Astrocyte of the spinal cord (primary cell): ENCODE measurements at places on chromosomes 6 and 20.

GRCh38 chr6:168875811-168876576, 377.7 kb downstream of the THBS2 start:
- DNase-seq = no peak

- no peak for DNase-seq
Observed at GRCh38 chr6:22980446-22980845, 411.1 kb downstream of the HDGFL1 start.

- DNase-seq = no peak
Observed at GRCh38 chr6:136318676-136319075, 29.0 kb upstream of the BCLAF1 start.

DNA sequence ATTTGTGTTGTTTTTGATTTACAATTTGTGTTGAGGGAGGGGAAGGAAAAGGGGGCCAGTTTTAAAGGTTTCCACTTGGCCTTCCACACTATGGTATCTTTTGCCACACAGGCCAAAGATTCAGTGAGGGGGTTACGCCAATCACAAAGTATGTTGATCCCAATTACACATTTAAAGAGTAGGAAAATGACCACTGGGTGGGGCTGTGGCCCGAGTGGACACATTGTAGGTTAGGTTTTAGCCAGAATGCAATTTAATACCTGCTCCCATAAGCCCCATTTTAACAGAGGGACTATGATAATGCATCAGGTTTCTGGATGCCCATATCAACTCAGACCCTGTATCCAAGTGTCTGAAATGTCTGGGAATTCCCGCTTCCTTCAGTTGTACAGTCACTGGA, 15.6 kb downstream of the VGLL2 start:
- DNase-seq = no peak

DNA sequence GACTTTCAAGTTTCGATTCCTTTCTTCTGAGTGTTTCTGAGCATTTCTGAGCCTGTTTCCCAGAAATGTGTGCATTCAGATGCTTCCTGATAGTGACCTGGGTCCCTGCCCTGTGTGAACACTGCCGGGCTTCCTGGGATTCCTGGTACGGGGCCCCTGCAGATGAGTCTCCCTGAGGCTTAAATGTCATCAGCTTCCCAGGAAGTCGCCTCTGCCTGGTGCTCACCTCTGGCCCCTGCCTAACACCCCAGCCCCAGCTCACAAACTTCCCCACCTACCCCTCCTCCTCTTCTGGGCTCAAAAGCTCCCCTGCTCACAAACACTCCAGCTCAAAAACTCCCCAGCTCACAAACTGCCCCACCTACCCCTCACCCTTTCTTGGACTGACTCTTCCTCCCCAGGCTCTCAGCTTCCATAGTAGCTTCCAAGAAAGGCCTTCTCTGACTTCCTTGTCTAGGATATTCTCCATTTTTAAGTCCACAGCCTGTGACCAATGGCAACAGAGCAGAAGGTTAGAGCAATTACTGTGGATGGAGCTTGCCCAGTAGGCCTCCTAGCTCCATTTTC, 42.0 kb downstream of the TGM2 start:
- peak; percentile 65 for DNase-seq

DNA sequence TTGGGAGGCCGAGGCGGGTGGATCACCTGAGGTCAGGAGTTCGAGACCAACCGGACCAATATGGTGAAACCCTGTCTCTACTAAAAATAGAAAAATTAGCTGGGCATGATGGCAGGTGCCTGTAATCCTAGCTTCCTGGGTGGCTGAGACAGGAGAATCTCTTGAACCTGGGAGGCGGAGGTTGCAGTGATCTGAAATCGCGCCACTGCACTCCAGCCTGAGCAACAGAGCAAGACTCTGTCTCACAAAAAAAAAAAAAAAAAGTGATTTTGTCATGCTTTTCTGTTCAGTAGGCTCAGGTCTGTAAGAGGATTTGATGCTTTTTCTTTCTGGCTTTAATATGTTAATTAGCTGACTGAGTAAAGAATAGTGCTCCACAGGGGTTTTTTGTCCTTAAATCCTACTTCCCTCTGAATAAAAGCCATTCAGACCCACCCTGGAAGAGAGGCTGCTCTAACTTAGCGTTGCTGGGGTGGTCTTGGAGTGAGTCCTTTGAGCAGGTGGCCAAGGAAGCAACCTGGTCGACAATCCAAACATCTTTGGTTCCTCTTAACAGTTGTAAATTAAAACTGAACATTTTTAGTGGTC, 19.0 kb downstream of the MCM8 start:
- no peak for DNase-seq

GRCh38 chr6:30592287-30592686, 21.0 kb downstream of the ABCF1 start:
- no peak for DNase-seq

- peak; percentile 71 for DNase-seq
Observed at GRCh38 chr6:31143148-31143547, 4.3 kb upstream of the PSORS1C2 start.

DNA sequence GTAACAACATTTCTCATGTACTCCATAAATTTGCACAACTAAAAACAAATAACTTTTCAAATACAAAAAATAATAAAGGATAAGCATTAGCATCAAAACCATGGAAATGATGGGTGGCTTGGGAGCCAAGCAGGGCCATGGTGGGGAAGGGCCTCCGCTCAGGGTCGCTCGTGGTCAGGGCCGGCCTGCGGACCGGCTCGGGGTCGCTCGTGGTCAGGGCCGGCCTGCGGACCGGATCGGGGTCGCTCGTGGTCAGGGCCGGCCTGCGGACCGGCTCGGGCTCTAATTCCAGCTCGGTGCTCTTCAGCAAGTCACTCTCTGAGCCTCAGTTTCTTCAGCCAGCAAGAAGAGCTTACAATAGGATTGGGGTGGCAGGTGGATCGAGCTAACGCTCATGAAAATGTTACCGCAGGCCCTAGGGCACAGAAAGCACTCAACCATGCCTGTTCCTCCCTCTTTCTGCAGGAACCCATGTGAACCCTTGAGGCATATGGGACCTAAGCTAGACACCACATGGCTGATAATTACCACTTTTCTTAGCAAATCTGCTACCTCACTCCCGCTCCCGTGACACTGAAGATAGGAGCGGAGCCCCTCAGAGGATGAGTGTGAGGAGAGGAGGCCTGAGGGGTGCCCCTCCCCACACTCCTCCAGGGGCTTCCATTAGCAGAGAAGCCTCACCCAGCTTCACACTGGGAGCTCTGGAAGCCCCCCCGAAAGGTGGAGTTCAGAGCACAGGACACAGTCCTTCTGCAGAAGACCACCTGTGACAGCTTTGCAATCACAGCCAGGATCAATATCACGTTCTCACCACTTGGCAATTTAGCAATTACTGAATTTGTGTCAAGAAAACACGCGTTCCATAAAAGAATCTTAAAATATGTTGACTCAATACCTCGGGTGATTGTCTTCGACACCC, 103.0 kb downstream of the PSMB1 start:
- DNase-seq = no peak

- no peak for DNase-seq
Observed at GRCh38 chr20:14299831-14300230, 37.6 kb downstream of the FLRT3 start.

DNA sequence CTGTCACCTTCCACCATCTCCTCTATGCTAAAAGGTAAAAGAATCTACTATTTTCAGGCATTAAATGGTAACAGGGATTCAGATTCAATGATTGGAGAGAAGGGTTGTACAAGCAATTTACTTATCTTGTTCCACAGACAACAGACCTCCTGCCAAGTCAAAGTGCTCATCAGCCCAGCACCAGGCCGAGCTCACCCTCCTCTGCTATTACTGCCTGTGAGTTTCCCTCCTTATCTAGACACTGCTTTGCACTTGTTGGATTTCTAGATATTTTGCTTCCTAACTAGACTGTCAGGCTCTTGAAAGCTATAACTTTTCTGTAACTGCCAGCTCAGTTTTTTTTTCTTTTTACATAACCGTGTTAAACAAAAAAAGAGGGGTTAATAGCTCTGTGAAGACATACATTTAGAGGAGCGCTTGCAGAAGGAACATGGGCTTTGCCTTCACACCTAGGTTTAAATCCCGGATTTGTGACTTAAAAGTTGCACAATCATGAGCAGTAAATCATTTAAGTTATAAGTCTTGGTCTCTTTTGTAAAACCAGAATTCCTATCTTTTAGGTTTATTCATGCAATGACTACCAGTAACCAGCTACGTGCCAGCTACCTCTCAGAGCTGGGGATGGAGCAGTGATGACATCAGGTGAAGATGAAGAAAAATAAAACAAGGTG, 1.1 kb upstream of the FAM162B start:
- no peak for DNase-seq

DNA sequence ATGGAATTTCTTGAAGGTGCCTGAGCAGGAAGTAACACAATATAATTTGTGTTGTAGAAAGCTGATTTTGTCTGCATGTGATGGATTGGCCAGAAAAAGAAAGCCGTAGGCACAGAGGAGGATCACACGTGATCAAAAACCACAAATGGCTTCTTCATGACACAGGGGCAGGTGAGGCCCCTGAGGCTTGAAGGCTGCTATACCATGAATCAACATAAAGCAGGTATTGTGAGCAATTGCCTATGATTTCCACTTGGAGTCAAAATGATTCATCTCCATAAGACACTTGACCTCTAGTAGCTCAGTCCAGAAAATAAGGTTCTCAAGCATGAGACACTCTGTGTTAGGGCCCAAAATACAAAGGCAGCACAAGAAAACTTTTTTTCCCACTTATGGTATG, 42.4 kb upstream of the EYA4 start:
- DNase-seq = no peak

DNA sequence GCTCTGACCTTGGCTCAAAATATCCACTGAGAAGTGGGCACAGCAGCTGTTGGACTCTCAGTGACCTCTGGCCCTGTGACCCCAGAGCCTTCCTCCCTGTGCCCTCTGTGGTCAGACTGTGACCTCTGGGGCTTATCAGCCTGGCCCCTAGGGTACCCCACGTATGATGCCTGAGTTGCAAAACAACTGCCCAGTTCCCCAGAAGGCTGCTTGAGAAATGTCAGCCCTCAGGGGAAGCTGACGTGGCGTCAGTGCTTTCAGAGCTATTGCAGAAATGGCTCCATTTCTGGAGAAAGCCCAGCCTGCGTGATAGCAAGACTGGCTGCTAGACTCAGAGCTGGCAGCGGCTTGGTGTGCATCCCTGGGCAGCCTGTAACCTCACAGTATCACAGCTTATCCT, 31.5 kb upstream of the TGM2 start:
- no peak for DNase-seq

DNA sequence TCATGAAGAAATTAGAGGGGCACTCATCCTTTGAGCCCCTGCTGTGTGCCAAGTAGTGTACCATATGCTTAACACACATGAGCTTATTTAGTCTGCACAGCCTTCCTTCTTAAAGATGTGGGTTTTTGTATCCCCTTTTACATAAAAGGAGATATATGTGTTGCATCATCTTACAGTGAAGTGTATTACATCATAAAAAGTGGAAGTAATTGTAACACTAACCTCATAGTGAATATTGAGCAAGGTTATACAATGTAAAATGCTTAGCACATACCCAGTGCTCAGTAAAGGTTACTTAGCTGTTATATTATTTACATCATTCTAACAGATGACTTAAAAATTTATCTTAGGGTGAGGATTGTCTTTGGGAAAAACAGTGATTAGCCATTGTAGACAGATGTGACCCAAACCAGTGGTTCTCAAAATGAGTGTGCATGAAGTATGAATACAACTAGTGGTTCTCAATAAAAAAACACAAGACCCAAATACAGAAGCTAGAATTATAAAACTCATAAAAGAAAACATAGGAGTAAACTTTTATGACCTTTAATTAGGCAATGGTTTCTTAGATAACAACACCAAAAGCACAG, 3.8 kb upstream of the PIGU start:
- DNase-seq = no peak

- no peak for DNase-seq
Observed at GRCh38 chr20:58585753-58586540, 65.1 kb upstream of the STX16 start.

DNA sequence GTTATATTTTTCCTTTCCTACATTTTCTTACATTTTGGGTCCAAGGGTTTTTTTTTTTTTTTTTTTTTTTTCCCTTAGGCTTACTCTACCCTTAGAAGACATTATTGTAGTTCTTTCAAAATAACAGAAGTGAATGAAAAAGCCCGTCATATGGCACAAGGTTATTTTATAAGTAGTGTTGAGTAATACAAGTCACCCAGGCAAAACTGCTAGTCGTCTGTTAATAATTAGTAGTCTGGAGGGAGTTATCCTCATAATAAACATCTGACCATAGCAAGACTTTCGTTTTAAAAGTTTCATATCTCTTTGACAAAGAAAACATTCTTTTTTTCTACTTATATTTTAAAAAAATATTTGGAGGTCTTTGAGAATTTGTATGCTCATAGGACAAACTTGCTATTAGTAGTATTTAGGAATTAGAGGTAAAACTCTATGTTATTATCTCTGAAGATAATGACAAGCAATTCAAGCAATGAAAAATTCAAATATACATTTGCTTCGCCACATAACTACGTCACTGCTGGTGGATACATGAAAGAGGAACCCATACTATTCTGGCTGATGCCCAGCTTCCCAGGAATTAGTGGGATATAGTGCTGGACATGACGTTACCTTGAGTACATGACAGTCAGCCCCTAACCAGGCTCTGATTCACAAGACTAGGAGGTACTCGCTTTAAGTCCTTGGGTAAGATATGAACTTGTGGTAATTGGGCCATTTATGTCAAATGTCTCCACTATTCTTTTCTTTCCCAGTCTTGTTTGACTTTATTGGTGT, 532.8 kb downstream of the GRIK2 start:
- DNase-seq = no peak

- no peak for DNase-seq
Observed at GRCh38 chr6:103191391-103192093, 1668.2 kb downstream of the HACE1 start.

DNA sequence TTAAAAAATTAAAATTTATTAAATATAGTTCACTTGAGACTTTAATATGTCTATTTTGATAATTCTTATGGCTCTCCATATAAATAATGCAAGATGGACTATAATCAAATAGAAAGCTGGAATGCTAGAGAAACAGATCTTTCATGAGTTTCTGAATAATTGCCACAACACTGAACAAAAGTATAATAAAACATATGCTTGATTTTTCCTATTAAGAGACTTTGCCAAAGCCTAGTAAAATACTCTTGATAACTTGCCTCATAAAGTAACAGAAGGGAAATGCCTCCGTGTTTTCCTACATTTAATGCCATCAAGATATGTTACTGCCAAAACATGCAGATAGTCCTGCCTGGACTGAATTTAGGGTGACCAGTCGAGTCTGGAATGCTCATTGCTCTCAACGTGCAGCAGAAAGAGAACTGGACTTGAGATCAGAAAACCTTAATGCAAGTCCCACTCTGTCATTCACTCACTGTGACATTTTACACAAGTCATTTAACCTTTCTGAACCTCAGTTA, 153.2 kb downstream of the AIG1 start:
- DNase-seq = no peak

DNA sequence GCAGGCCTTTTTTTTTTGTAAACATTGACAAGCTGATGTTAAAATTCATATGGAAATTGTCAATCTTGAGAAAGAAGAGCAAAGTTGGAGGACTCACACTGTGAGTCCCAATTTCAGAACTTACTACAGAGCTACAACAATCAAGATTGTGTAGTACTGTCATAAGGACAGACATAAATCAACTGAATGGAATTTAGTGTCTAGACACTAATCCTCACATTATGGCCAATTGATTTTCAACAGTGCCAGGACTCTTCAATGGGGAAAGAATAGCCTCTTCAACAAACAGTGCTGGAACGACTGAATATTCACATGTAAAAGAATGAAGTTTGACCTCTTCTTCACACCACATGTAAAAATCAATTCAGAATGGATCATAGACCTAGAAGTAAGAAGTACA, 60.8 kb downstream of the TGM2 start:
- no peak for DNase-seq
